ENCODE measurements at places on chromosomes 5 and 9.

GRCh38 chr9:82706786-82707185, 356.2 kb downstream of the RASEF start:
- no peak for DNase-seq

DNA sequence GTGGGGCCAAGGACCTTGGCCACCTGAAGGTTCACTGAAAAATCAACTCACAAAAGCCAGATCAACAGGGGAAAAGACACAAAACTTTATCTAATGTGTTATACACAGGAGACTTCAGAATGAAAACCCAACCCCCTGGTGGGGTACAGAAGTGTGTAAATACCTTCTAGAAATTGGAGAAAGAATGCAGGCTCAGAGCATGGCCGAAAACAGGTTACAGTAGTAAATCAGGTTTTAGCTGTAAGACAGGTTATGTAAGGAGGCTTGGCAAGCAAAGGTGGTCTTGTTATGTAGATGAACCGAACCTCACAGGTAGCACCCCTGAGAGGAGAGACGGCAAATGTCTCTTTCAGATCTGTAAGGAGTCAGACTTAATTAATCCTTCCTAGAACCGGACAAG, 10.0 kb downstream of the CEMIP2 start:
- no peak for DNase-seq

DNA sequence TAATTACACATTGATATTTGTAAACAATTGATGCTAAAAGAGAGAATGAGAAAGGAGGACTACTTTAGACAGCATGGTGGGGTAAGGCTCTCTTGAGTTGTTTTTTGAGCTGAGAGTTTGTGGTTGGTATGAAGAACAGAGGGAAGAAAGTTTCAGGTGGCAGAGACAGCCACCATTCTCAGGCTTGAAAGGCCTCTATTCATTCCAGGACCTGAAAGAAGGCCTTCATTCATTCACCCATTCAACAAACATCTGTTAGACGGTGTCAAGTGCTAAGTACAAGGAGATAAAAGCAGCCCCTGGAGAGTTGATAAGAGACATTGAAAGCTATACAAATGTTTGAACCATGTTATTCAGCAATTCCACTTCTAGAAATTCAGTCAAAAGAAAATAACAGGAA, 21.7 kb upstream of the ADAM19 start:
- no peak for DNase-seq

DNA sequence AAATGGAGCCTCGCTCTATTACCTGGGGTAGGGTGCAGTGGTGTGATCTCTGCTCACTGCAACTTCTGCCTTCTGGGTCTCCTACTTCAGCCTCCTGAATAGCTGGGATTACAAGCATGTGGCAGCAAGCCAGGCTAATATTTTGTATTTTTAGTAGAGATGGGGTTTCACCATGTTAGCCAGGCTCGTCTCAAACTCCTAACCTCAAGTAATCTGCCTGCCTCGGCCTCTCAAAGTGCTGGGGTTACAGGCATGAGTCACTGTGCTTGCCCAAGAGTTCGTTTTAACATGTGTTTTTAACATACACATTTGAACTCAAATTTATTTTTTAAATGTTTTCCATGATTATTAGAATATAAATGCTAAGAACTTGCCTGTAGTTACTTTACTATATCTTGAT, 34.2 kb downstream of the MARCHF6 start:
- peak; percentile 76 for DNase-seq

- no peak for DNase-seq
Observed at GRCh38 chr5:59025734-59026133, 442.9 kb downstream of the RAB3C start.

DNA sequence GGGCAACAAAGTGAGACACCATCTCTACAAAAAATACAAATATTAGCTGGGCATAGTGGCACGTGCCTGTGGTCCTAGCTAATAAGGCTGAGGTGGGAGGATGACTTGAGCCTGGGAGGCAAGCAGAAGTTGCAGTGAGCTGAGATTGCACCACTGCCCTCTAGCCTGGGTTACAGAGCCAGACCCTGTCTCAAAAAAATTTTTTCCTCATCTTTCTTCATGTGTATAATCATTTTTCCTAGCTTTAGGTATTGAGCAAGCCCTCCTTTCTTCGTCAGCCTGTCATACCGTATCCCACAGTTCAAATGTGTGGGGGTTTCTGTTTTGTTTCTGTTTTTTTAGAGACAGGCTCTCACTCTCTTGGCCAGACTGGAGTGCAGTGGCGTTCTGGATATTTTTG, 41.3 kb downstream of the EHMT1 start:
- no peak for DNase-seq

GRCh38 chr9:14205463-14205862, 108.5 kb downstream of the NFIB start:
- DNase-seq, result peak; percentile 70

GRCh38 chr9:32350682-32351081, 33.8 kb upstream of the ACO1 start:
- peak; percentile 33 for DNase-seq
